ENCODE measurements at places on chromosomes 12 and 14.

DNA sequence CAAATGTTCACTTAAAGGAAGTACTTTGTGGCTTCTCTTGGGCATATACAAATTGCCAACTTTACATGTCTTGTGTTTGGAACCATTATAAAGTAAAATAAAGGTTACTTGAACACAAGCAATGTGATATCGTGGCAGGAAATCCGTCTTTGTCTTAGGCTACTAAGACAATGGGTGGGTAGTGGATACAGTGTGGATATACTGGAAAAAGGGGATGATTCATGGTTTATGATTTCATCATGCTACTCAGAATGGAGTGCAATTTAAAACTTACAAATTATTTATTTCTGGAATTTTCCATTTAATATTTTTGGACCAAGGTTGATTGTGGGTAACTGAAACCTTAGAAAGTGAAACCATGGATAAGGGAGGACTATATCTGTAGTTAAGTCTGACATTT is 48.4 kb downstream of the MYRFL start:
- no peak for DNase-seq

DNA sequence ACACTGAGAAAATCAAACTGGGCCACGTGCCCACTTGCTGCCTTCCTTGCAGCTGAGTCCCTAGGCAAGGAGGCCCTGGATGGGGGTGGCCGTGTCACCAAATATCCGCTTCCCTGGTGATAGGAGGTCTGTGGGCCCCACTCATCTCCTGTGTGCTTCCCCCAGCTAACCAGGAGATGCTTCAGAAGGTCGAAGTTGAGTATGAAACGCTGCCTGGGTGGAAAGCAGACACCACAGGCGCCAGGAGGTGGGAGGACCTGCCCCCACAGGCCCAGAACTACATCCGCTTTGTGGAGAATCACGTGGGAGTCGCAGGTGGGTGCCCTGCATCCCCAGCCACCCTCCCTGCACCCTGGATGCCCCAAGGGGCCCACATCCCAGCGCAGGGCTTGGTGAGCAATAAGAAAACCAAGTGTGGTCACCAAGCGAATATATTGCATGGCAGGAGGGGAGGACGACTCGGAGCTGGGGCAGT is 6.8 kb upstream of the SIVA1 start:
- DNase-seq, result no peak

DNA sequence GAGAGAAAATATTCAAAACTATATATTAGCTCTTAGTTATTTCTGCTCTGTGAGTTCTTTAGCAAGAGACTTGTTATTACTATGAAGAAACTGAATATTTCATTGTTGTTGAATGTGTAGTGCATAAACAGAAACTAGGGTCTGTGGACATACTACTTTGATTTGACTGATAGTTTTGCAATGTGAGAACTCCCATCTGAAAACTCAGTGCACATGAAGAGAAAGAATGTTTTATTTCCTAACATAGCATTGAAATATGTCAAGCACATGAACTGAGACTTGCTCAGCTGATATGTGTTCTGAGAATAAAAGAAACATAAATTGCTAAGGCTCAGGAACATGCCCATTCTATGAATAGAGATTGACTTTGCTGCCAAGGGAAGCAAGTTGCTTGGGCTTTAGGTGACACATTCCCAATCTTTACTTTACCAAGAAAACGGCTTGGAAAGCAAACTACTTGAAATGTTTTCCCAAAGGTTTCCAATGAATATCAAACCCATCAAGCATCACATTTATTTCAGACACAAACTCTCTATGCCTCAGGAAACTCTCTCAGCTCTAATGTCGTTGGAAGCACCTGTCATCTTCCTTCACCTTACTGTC is 290.4 kb downstream of the SLC16A7 start:
- no peak for DNase-seq

DNA sequence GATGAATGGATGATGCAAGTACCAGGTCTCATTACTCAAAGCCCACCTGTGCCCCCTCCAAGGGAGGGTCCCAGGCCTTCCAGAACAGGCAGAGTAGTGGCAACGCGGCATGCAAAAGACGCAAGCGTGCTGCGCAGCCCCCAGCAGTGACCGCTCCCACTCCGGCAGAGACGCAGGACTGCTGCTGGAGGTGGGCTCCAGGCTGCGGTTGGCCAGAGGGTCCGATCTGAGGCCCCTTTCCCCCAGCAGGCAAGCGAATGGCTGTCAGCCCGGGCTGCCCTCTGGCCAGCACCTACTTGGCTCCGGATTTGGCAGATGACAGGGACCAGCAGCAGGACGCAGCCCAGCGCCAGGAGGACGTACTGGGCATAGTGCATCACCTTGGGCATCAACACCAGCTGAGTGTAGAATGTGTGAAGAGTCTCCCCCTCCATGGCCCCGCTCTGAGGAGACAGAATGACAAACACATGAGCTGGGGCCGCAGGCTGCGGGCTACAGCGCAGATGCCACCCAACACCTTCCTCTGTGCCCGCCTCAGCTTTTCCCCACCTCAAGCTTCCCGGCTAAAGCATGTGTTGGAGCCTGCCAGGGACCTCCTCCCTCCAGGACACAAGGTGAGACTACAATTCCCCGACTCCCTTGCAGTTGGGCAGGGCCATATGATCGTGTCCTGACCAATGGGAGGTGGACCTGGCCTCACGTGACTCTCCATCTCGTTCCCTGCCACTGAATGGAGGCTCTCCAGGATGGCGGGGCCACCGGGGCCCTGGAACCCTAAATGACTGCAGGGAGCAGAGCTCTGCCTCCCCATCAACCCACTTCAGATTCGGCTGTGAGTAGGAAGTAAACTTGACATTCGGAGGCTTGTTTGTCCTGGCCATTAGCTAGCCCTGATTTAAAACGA is 77.4 kb downstream of the SCARB1 start:
- peak; percentile 97 for DNase-seq

DNA sequence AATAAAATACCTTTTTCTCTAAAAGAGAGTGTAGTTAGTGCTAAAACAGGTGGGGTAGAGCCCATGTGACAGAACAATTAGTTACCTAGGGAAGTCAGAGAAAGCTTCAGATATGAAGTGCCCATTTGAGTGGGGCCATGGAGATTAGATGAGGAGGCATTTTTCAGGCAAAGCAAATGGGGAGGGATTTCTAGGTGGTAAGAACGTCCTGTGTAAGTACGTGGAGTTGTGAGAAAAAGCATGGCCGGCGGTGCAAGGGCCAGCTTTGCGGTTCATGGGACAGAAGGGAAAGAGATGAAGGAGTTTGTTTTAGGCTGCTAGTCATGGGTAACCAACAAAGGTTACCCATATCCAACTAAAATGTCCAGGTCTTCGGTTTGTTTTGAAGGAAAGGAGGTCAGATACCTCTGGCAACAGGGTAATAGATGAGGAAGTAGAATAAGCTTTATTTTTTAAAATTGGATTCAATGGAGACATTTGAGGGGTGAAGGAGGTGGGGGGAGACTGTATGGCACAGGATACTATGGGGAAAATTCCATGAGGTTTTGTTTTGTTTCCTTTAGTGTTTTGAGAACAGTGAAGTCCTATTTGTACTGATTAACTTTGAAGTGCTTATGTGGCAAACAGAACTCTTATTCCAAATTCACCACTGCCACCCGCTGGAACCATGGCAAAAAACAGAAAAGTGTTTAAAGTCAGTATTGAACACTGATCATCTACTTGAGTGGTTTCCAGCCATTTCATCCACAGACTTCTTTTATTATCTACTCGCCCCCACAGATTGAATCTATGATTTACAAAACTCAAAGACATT is 10.0 kb upstream of the SNRPF start:
- DNase-seq, result peak; percentile 62

DNA sequence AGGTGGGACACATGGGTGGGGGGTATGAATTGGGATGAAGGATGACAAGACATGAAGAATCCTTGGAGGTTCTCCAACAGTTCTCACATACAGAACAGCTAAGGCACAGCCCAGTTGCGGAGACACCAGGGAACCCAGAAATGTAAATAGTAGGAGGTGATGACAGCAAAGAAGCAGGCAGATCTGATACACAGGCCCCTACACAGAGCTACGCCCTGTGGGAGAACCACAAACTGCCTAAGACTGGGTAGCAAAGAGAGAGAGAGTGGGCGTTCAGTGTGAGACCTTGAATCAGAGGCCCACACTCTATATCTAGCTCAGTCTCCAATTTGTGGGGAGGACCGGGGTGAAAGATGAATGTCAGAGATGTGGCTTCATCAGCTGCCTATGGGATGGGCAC is 9.5 kb upstream of the NUMB start:
- DNase-seq, result no peak

DNA sequence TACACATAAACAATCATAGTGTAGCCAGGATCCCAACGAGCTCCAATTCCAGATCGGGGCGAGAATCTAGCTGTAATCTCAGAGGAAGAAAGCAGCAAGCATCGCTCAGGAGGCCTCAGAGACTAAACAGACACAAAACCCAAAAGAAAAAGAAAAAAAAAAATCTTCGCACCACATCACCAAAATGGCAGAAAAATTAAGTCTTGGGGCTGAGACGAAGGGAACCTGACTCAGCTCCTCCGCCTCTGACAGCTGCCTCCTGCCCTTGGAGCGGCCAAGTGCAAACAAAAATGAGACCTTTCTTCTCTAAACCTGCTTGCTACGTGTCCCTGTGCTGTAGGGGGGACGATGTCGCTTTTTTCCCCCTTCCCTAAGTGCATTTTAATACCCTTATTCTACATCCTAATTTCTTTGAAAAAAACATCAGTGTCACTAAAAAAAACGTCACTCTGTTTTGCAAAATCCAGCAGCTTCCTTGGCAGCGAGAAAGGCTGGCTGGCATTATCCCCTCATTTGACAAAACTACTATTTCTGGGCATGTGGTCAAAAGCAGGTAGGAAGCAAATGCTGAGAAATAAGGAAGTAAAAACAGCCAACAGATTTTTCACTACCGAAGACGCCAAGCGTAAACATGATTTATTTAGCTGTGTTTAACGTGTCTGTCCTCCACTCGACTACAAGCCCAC is 30.5 kb downstream of the BCL11B start:
- DNase-seq, result no peak
